Right ventricle myocardium superior (tissue), 1 donor: ENCODE measurements at places on chromosomes 3 and 15. TPM values are rescaled to one million over a fixed set of nuclear protein-coding genes. Genes with fewer than 3 reads are reported as not detected.

DNA sequence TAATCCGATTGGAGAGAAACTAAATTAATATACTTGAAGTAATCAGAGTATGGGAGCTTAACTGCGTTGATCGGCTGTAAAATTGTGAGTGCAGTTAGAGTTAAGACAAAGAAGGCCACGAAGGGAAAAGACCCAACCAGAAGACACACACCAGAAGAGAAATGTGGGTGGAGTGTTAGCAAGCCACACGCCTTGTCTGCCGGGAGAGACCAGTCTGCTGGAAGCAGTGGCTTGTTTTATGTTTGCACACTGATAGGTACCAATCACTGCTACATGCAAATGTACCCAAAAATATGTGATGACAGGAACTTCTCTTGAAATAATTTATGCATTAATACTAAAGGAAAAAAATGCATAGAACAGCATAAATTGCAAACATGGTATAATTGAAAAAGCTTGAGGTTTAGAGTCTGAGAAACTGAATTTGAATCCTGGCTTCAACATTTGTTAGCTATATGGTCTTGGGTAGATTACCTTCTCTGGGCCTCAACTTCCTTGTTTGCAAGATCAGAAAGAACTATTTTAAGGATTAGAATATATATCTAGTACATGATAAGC, 23.1 kb downstream of the EEFSEC start:
- no peak for DNase-seq

GRCh38 chr15:70580286-70580685, 183.1 kb downstream of the UACA start:
- DNase-seq: no peak

GRCh38 chr3:123586131-123586530, 1.3 kb upstream of the HACD2 start:
- DNase-seq: no peak

- DNase-seq: no peak
These were observed 13.4 kb downstream of the RTP1 start for GRCh38 chr3:187210545-187211327.

The GATM gene
- 35.6 TPM for total RNA-seq

The LNP1 gene
- 2.6 TPM for total RNA-seq

GRCh38 chr15:92665100-92665555, 9.6 kb upstream of the FAM174B start:
- DNase-seq: no peak

DNA sequence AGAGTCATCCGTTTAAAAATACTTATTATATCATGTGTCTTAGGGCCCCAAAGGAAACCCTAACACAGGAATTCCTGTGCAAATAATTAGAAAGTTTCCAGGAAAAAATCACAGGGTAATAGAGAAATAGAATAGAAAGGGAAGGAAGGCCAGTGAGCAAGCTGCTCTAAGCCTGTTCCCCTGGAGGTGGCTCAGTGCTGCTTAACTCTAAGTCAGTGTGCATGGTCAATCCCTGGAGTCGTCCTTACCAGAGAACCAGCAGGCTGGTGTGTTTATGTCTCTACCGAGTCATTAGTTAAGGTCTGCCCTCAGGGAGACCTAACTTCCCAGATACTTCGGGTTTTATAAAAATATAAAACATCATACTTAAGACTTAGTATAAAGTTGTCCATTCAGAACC, 21.0 kb upstream of the MCF2L2 start:
- no peak for DNase-seq

The GOLGA8T gene
- not detected for total RNA-seq

The FMN1 gene
- total RNA-seq: 2.9 TPM

The CA12 gene
- 0.27 TPM for total RNA-seq

- DNase-seq: no peak
These were observed 86.0 kb downstream of the ECT2 start for GRCh38 chr3:172836390-172836997.

DNA sequence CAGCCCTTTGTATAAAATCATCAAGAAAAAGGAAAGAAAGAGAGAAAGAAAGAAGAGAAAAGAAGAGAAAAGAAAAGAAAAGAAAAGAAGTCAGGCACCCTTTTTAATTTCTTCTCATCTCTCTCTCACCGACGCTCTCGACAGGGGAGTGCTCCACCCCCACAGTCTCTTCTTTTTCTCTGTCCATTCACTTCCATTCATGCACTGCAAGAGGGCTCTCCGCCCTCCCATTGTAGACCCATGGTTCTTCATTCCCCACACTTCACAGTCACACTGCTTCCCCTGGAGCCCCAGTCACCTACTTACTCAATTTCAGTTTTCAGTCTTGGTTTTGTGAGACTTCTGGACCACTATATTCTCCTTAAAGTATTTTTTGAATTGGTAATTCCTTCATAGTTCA, 254.7 kb downstream of the SOX2 start:
- no peak for DNase-seq

GRCh38 chr3:58646503-58646902, 20.1 kb downstream of the FAM3D start:
- no peak for DNase-seq

DNA sequence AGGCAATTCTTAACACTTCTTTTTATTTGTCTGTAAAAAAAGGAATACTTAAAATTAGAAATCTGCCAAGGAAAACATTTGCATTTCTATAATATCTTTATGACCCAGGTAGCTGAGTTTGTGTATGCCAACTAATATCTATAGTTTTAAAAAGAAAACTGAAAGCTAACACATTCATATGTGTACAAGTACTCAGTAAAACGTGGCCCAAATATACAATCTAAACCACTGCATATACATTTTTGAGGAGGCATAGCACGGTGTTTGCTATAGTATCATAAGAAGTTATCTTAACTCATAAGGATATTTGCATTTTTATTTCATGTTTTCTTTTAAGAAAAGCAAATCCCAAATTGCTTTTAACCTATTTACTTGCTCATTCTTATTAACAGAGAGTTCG, 172.7 kb downstream of the ZBTB20 start:
- no peak for DNase-seq
